Amygdala (tissue), 56 donors: ENCODE measurements at places on chromosomes 3 and 15.

- DNase-seq: no peak
Measured at GRCh38 chr3:15685927-15686326, 84.4 kb downstream of the BTD start.

- DNase-seq: no peak
Measured at GRCh38 chr15:71548401-71548807, 261.9 kb upstream of the NR2E3 start.

DNA sequence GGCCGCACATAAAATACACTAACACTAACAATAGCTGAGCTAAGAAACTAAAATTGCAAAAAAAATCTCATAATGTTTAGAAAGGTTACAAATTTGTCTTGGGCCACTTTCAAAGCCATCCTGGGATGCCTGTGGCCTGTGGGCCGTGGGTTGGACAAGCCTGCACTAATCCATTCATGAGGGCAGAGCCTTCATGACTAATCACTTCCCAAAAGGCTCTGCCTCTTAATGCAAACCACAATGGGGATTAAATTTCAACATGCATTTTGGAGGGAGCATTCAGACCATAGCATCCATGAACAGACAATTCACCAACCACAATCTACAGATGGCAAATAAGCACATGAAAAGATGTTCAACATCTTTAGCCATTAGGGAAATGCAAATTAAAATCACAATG, 128.2 kb downstream of the SUCLG2 start:
- no peak for DNase-seq

GRCh38 chr3:191030929-191031328, 168.1 kb upstream of the OSTN start:
- no peak for DNase-seq

DNA sequence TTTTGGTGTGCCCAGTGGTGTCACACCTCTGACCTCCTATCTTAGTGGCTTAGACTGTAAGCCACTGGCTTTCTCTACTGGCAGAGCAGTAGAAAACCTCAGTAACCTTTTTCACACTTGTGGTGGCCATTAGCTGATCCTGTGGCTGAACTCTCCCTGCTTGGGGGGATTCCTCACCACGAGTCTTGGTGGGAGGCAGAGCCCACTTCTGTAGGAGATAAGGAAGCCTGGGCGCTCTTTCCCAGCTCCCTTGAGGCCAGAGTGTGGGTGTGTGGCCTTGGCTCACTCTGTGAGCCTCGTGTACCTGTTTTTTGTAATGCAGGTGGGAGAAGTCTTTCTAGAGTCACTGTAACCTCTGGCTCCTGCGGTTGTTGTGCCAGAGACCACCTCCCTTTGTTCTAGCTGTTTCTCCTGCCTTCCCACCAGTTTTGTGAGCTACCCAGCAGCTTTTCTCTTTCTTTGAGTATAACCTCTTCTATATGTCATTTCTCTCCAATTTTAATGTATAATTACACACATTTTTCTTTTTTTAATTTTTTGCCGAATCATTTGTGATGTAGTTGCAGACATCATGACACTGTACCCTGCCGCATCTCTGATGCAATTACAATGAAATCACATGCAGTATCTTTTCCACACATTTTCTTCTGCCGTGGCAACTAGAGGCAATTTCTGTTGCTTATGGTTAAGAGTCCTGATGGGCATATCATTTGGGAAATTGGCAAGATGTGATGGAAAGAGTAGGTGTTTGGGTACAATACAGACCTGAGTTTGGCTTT, 13.8 kb downstream of the XCR1 start:
- no peak for DNase-seq

DNA sequence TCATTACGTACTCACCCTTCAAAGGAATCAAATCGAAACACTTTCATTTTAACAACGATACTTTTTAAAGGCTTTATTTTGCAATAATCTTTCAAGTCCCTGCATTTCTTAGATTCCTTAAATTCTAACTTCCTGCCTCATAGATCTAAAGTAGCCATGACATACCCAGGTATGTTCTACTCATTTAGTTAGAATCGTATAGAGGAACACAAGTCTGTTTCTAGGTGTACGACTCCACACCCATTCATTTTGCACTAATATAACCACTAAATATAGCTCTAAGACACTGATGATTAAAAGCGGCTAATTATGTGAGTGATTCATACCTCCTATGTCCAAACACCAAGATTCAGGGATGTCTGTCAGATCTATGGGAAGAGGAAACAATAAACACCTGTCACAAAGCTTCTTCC, 1.3 kb downstream of the ATP13A3 start:
- DNase-seq: no peak

- DNase-seq: no peak
Measured at GRCh38 chr3:108124337-108125152, 33.7 kb upstream of the CD47 start.

- DNase-seq: no peak
Measured at GRCh38 chr3:105013657-105014056, 353.1 kb upstream of the ALCAM start.

DNA sequence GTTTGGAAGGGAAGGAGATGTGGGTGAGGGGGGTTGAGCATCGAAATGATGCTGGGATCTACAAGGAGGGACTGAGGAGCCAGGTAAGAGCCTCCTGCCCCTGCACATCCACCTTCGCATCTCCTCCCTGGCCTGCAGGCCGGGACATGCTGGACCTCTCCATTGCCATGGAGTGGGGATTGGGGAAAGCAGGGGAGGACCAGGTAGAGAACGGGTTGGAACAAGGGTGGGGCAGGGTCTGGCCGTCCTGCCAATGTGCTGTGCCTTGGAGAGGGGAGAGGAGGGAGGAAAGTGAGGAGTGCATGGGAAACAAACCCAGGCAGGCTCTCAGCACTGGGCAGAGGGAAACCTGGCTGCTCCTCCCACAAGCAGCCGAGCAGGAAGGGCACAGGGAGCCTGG, 10.6 kb downstream of the PLA2G4B start:
- DNase-seq: no peak

DNA sequence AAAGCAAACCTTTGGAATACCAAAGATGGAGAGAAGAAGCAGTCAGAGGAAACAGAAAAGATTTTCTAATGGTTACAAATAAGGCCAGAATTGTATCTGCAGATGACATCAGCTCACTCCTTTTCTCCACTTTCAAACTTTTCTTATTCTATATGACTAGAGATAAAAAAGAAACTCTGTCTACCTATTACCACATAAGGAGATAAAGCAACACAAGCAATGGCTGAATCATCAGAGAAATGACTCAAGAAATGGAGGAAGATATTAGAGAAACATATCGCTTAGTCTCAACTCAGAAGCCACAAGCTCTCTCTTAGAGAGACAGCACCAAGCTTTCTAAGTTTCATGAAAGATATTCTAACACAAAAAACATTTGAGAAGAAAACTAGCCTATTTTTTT, 784.0 kb downstream of the ZPLD1 start:
- DNase-seq: no peak

DNA sequence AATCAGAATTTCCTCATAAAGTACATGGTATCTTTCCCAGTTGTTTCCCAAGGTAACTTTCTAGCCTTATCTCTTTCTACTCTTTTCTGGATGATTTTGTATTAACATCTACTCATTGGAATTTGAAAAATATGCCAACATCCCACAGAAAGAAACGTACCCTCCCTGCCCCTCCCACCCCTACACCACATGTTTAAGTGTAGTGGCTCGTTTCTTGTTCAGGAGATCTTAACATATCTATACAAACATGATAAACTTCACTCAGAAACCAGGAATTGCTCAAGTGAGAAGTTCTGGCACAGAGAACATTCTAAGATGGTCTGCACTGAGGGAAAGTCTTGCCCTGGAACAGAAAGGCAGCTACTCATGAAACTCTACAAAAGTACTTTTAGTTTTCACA, 404.7 kb downstream of the SOX2 start:
- no peak for DNase-seq

- DNase-seq: no peak
Measured at GRCh38 chr3:104316118-104316517, 1050.6 kb upstream of the ALCAM start.

- DNase-seq: no peak
Measured at GRCh38 chr15:53114960-53115359, 324.8 kb upstream of the ONECUT1 start.

- DNase-seq: no peak
Measured at GRCh38 chr3:192883512-192883911, 34.1 kb downstream of the MB21D2 start.

DNA sequence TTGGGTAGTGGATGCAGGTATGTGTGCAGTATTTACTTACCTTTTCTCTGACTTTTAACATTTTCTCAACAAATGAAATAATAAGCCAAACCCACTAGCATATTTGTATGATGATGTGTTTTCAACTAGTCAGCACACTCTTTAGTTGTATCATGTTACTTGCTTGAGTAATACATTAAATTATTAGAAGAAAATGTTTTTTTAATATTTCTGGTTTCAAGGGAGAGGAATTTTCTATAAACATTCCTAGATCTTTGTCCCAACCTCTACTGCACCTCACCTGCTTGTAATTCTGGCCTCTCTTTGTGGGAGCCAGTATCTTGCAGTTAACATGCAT, 161.8 kb upstream of the CBLB start:
- DNase-seq: no peak

- no peak for DNase-seq
Measured at GRCh38 chr15:38186507-38186906, 66.1 kb upstream of the SPRED1 start.

GRCh38 chr3:70789878-70790277, 477.4 kb upstream of the MDFIC2 start:
- no peak for DNase-seq

- no peak for DNase-seq
Measured at GRCh38 chr3:71387586-71387985, 195.9 kb downstream of the FOXP1 start.
